ENCODE measurements at places on chromosomes 1 and 21.

DNA sequence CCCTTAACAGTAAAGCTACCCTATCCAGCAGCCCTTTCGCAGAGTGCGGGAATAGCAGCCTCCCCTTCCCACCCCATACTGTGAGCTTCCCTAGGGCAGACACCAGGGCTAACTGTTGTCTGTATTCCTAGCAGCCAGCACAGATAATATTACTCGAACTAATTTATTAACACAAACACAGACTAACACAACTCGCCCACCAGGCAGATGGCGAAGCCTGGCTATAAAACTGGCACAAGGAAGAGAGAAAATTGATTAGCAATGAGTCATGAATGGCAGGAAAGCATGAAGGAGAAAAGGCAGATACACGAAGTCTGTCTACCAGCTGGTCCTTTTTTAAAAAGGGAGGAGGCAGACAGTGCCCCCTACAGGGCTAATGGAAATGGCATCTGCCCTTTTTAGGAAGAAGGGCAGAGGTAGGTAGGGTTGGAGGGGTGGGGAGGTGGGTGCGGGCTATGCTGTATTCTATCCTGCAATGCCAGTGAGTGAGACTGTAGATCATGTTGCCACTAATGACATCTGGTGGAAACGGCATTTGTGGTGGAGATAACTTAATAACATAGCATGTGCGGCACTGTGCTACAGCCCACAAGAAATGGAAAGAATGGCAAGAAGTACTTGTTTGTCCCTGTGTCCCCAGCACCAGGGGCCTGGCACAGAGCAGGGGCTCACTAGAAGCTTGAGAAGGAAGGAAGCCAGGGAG, 30.6 kb upstream of the CTPS1 start:
- no peak for DNase-seq

GRCh38 chr1:240784776-240785175, 172.8 kb upstream of the GREM2 start:
- DNase-seq: no peak

DNA sequence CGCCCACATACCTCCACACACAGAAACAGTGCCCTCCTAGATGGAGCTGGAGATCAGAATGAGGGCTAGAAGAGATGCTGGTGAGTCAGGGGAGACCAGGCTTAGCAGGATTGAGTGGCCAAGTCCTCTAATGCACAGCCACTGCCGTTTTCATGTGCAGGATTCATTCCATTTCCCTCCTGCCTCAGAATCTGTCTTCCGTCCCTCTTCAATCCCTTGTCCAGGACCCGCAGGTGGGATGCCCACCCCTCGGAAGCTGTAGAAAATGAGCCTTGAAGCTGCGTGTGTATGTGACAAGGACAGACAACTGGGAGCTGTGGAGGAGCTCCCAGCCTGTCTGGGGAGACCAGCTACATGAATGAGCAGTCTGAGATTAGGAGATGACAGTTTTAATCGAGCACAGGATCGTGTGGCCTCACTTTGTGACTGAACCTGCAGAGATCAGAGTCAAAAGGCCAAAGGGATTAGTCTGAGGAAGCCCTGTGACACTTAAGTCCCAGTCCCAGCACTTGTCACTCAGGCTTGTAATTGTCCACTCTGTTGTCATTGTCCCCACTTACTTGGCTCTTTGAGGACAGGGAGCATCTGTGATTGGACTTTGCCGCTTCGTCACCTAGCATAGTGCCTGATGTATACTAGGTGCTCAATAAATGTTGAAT, 22.0 kb downstream of the LGR6 start:
- no peak for DNase-seq

GRCh38 chr1:228410671-228411070, 4.0 kb upstream of the TRIM11 start:
- DNase-seq: no peak
